ENCODE measurements at places on chromosomes 13 and 19. TPM values are rescaled to one million over a fixed set of nuclear protein-coding genes. Genes with fewer than 3 reads are reported as not detected.

Gene CDX2
- 0.06 TPM for polyA plus RNA-seq

Gene ZNF667
- polyA plus RNA-seq: 1.9 TPM

Gene RDH8
- polyA plus RNA-seq: not detected

Gene CPAMD8
- polyA plus RNA-seq: 1.0 TPM
